Gastrocnemius medialis (tissue), 4 donors: ENCODE measurements at places on chromosomes 1 and 21. TPM values are rescaled to one million over a fixed set of nuclear protein-coding genes. Genes with fewer than 3 reads are reported as not detected.

- peaks cover 22% of the 10 kb centered on the region for H3K4me1 ChIP-seq
- H3K27ac ChIP-seq = peak overlapping the region; percentile 76
- no peak overlapping the region for H3K4me3 ChIP-seq
- DNase-seq = peak; percentile 96
- H3K27me3 ChIP-seq = no peaks in the 10 kb centered on the region
Measured at GRCh38 chr1:39653546-39654031, 14.1 kb upstream of the HEYL start.

DNA sequence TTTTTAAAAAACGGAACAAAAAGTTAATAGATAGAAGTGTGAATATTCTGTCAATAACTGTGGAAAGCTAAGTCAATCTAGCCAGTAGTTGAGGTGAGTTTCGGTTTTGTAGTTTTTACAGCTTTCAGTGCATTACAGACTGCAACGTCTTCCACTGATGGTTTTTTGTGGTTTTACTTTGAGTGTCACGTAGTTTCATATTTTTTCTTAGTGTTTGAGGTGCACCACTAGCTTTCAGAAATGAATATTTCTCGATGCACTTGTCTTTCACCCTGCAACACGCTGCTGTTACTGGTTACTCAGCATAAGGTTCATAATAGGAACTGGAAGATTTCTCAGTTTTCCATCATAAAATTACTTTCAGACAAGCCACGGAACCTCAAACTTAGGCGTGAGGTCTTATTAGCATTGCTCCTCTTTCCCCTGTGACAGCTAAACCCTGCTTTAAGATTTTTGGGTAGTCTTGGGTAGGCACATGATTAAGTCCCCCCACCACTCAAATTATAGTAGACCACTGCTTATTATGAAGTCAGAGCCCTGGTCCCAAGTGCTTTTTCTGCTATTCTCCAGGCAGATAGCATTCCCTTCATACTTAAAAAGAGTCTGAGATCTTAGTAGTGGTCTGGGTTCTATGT is 1412.7 kb downstream of the KCNT2 start:
- no peaks in the 10 kb centered on the region for H3K4me1 ChIP-seq
- H3K27ac ChIP-seq = no peak overlapping the region
- no peaks in the 10 kb centered on the region for H3K36me3 ChIP-seq

GRCh38 chr1:50349242-50349565 is 74.0 kb downstream of the DMRTA2 start:
- no peaks in the 10 kb centered on the region for H3K4me1 ChIP-seq
- H3K27me3 ChIP-seq = no peaks in the 10 kb centered on the region
- DNase-seq = no peak
- H3K36me3 ChIP-seq = no peaks in the 10 kb centered on the region
- H3K4me3 ChIP-seq = no peak overlapping the region

DNA sequence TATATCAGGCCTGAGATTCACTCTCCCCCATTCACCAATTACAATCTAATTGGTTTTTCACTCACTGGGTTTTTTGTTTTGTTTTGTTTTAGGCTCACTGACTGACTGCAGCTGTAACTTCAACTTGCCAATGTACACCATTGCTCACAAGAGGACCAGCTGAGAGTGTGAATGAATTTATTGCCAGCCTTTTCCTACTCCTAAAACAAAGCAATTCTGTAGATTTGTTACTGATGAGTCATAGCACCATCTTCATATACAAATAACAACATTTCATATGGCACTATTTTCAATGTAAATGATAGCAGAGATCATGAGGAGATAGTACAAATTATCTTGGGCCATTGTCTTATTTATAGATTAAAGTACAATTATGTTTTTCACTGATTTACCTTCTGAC is 76.0 kb upstream of the DPYD start:
- H3K36me3 ChIP-seq = no peaks in the 10 kb centered on the region
- H3K27me3 ChIP-seq = no peaks in the 10 kb centered on the region
- no peak for DNase-seq
- H3K27ac ChIP-seq = no peak overlapping the region
- H3K4me3 ChIP-seq = no peak overlapping the region

- H3K27me3 ChIP-seq = no peaks in the 10 kb centered on the region
- DNase-seq = no peak
- H3K4me3 ChIP-seq = no peak overlapping the region
- H3K4me1 ChIP-seq = peaks cover 9% of the 10 kb centered on the region
Measured at GRCh38 chr1:221851336-221851735, 109.4 kb upstream of the DUSP10 start.

GRCh38 chr1:44024903-44025525 is 6.2 kb downstream of the SLC6A9 start:
- DNase-seq = no peak
- H3K27me3 ChIP-seq = no peaks in the 10 kb centered on the region
- H3K4me3 ChIP-seq = no peak overlapping the region
- H3K36me3 ChIP-seq = no peaks in the 10 kb centered on the region

DNA sequence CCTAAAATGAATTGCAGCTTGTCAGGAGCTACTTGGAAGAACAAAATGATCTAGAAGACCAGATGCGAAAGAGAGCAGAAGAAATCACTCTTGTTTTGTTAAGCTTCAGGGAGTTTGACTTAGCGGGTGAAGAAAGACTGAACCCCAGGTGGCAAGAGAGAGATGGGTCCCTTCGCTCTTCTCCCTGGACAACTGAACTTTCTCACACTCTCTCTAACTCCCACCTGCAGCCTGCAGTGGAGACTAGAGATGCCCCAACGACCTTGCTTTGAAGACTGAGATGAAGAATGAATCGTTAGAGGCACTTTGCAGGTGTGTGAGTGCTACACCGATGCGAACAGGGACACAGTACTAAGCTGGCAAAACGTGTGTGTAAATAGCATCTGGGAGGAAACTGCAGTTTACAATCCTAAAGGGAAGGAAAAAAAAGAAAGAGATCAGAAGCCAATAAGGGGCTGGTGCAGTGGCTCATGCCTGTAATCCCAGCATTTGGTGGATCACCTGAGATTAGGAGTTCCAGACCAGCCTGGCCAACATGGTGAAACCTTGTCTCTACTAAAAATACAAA is 64.5 kb upstream of the LYST start:
- no peaks in the 10 kb centered on the region for H3K27me3 ChIP-seq
- H3K4me1 ChIP-seq = no peaks in the 10 kb centered on the region
- no peaks in the 10 kb centered on the region for H3K36me3 ChIP-seq
- DNase-seq = no peak
- H3K4me3 ChIP-seq = no peak overlapping the region
- no peak overlapping the region for H3K27ac ChIP-seq

- H3K36me3 ChIP-seq = no peaks in the 10 kb centered on the region
- H3K27ac ChIP-seq = no peak overlapping the region
- H3K4me1 ChIP-seq = no peaks in the 10 kb centered on the region
- peaks cover 2% of the 10 kb centered on the region for H3K27me3 ChIP-seq
- H3K4me3 ChIP-seq = no peak overlapping the region
Measured at GRCh38 chr1:53678938-53679825, 59.8 kb downstream of the GLIS1 start.

- no peaks in the 10 kb centered on the region for H3K4me1 ChIP-seq
- no peak overlapping the region for H3K27ac ChIP-seq
- no peaks in the 10 kb centered on the region for H3K27me3 ChIP-seq
- H3K4me3 ChIP-seq = no peak overlapping the region
- DNase-seq = no peak
Measured at GRCh38 chr1:202278751-202279150, 63.0 kb downstream of the UBE2T start.

GRCh38 chr1:235075048-235075776 is 53.4 kb downstream of the TOMM20 start:
- DNase-seq = peak; percentile 83
- peak overlapping the region; percentile 93 for H3K27ac ChIP-seq
- H3K27me3 ChIP-seq = no peaks in the 10 kb centered on the region
- no peaks in the 10 kb centered on the region for H3K36me3 ChIP-seq

- H3K4me3 ChIP-seq = no peak overlapping the region
- peaks cover 6% of the 10 kb centered on the region for H3K4me1 ChIP-seq
- H3K27me3 ChIP-seq = no peaks in the 10 kb centered on the region
Measured at GRCh38 chr1:173332026-173332425, 124.9 kb upstream of the TNFSF4 start.

GRCh38 chr1:167109125-167109524 is 15.2 kb downstream of the STYXL2 start:
- H3K4me3 ChIP-seq = no peak overlapping the region
- H3K27me3 ChIP-seq = no peaks in the 10 kb centered on the region
- H3K27ac ChIP-seq = peak overlapping the region; percentile 85
- no peak for DNase-seq

DNA sequence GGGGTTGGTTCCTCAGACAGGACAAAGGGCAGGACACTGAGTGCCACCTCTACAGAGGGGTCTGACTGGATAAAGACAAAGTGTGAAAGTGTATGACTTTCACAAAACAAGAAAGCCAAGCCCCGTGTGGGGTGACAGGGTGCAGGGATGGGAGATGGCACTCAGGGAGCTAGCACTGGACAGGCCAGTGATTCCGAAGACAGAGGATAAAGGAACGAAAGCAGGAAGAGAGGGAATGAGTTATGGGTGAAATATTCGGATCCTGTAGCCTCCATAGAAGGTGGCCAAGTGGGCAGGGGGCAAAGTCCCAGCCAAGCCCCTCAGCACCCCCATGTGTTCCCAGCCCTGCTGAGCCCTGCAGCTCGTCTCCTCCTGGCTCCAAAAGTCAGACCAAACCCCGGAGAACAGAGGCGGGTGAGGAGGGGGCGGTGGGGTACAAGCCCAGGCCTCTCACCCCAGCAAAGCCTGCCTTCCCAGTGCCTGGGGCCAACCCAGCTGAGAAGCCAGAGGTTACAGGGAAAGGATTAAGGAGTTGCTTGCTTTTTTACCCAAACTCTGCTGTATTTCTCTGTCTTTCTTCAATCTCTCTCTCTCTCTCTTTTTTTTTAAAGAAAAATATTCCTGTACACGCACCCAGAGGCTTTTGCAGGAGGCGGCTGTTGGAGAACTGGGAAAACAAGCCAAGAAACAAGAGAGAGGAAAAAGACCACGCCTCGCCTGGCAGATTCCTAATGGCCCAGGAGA is 14.0 kb upstream of the WASF2 start:
- H3K36me3 ChIP-seq = no peaks in the 10 kb centered on the region
- peaks cover 17% of the 10 kb centered on the region for H3K4me1 ChIP-seq
- no peak for DNase-seq
- peak overlapping the region; percentile 86 for H3K27ac ChIP-seq
- H3K27me3 ChIP-seq = no peaks in the 10 kb centered on the region

DNA sequence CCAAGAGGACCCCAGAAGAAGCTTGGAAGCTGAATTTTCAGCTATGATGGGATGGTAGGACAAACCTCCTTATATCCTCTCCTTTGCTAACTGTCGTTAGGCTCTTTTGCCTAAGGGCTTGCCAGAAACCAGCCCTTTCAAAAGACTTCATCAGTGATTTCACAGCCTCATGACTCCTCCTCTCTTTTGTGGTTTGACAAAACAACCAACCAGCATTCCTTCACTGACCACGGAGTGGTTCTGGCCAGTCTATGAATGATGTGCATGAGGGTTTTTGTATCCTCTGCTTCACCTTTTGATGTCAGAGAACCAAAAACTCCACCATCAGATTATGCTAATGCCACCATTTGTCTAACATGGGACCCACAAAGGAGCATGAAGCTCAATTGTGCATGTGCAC is 116.9 kb upstream of the COA6 start:
- H3K4me1 ChIP-seq = no peaks in the 10 kb centered on the region
- no peak overlapping the region for H3K4me3 ChIP-seq
- no peak overlapping the region for H3K27ac ChIP-seq
- no peaks in the 10 kb centered on the region for H3K27me3 ChIP-seq

- no peaks in the 10 kb centered on the region for H3K36me3 ChIP-seq
- no peak overlapping the region for H3K27ac ChIP-seq
Measured at GRCh38 chr21:35291973-35292627, 243.0 kb upstream of the RUNX1 start.

- no peaks in the 10 kb centered on the region for H3K27me3 ChIP-seq
- no peak overlapping the region for H3K4me3 ChIP-seq
- H3K4me1 ChIP-seq = no peaks in the 10 kb centered on the region
- H3K27ac ChIP-seq = no peak overlapping the region
- H3K36me3 ChIP-seq = no peaks in the 10 kb centered on the region
Measured at GRCh38 chr1:214563881-214564280, 12.5 kb upstream of the PTPN14 start.

GRCh38 chr21:29335720-29336119 is 37.0 kb downstream of the BACH1 start:
- H3K36me3 ChIP-seq = peaks cover 2% of the 10 kb centered on the region
- peak overlapping the region; percentile 91 for H3K27ac ChIP-seq
- no peak overlapping the region for H3K4me3 ChIP-seq
- no peaks in the 10 kb centered on the region for H3K27me3 ChIP-seq
- H3K4me1 ChIP-seq = peaks cover 67% of the 10 kb centered on the region

DNA sequence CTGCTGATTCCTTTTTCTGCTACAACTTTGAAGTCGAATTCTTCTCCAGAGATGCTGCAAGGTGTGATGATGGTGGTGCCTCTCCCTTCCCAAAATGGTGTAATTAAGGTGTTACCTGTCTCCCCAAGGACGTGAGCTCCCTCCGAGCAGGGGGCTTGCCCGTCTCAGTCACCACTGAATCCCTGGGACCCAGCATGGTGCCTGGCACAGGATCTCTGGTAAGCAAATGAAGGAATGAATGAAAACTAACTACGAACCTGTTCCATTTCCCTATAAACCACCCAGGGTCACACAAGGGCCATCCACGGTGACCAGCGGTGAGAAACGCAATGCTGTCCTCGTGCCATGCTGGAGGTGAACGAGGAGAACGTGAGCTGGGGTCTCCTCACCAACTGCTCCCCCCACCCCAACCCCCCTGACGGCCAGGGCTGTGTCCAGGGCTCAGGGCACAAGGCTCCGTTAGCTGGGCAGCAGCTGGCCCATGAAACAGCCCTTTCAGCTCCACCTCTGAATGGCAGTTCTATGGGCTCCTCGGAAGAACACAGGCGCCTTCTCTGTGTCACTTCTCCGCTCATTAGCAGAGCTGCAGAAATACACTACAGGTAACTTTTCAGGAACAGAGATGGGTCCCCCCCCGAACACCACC is 2.2 kb upstream of the MATN1 start:
- no peaks in the 10 kb centered on the region for H3K27me3 ChIP-seq
- H3K4me3 ChIP-seq = no peak overlapping the region
- DNase-seq = no peak
- no peak overlapping the region for H3K27ac ChIP-seq
- no peaks in the 10 kb centered on the region for H3K4me1 ChIP-seq

GRCh38 chr1:152873495-152873894 is 4.6 kb upstream of the SMCP start:
- H3K4me1 ChIP-seq = no peaks in the 10 kb centered on the region
- no peaks in the 10 kb centered on the region for H3K36me3 ChIP-seq
- no peak overlapping the region for H3K27ac ChIP-seq
- no peak overlapping the region for H3K4me3 ChIP-seq
- H3K27me3 ChIP-seq = no peaks in the 10 kb centered on the region
- DNase-seq = no peak

- no peak overlapping the region for H3K4me3 ChIP-seq
- peaks cover 13% of the 10 kb centered on the region for H3K4me1 ChIP-seq
- H3K27me3 ChIP-seq = no peaks in the 10 kb centered on the region
- DNase-seq = no peak
Measured at GRCh38 chr1:154629061-154629674, 21.2 kb upstream of the ADAR start.

The S100A7 gene
- total RNA-seq = not detected

The AMPD1 gene
- total RNA-seq = 65.4 TPM

The BTBD19 gene
- 0.71 TPM for total RNA-seq

The APCS gene
- total RNA-seq = not detected

The YOD1 gene
- total RNA-seq = 6.0 TPM

The GREM2 gene
- total RNA-seq = 0.73 TPM

The TEKT2 gene
- total RNA-seq = not detected
